ENCODE measurements at places on chromosomes 6 and 20. TPM values are rescaled to one million over a fixed set of nuclear protein-coding genes. Genes with fewer than 3 reads are reported as not detected.
A peak's percentile ranks its signal among the peaks of the same experiment; 100 is the strongest.

The MYB gene
- total RNA-seq: 0.16 TPM

The BPIFB4 gene
- total RNA-seq: not detected

The KIF6 gene
- total RNA-seq: not detected

The SMIM13 gene
- total RNA-seq: 35.9 TPM

The SYTL3 gene
- total RNA-seq: 17.5 TPM

The PKIB gene
- total RNA-seq: not detected

DNA sequence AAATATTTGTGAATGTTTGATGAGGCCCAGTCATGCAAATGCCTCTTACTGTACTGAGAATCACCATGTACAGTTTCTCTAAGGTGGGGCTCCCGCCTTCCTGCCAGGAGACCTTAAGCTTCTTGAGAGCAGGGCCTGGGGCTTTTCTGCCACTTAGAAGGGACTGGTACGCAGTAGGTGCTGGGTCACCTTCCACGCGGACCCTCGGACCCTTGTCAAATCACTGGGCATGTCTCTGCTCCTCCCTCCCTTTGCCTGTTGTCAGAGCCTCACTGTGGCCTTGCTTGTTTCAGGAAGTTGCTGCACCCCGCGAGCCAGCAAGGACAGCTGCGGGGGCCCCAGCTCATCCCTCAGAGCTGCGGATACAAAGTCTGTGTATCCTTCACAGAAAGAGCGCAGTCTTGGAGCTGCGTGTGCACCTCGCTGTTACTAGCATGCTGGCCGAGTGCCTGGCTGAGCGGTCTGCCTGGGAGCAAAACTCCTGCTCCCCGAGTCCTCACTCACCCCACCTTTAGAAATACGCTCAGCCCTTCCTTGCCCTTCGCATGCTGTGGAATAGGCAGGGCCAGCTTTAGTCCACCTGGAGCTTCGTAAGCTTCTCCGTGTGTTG lies 30.7 kb upstream of the IRF4 start:
- DNase-seq: no peak

DNA sequence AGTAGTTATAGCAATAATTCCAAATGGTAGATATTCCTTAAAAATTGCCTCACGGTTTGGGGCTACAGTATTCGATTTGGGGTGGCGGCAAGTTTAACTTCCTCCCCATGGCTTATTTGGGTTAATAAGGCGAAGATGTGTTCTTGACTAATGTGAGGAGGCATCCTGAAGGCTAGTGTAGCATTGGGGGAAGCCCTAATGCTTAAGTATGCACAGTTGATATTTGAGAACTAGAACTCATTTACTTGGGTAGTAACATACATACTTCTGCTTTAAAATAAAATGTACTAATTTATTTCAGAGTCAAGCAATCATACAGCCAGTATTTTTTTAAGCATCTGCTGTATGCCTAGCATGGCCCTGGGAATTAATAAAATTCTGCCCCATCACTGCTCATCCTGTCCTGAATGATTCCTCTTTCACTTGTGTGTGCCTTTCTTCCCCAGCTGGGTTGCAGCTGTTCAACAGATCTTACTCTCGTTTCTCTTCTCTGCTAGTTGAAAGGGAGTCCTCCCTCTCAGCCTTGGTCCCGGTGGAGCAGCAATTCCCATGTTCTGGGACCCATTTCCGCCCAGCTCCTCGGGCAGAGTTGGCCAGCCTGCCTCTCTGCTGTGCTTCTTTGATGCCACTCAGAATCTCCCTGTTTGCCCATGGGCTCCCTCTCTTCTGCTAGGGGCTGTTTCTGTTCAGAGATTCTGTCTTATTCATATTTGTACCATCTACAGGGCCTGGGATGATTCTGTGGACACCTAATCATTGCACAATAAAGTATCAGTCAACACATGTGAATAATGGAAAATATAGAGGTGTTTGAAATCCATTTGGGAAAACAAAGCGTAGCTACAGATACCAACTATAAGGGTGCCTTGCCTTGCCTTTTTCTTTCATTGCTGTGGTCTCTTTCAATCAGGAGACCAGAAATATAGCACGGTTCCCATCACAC lies 104.8 kb downstream of the ARID1B start:
- no peak for DNase-seq

- DNase-seq: no peak
These were observed 359.2 kb downstream of the RIMS1 start for GRCh38 chr6:72245565-72245964.

- DNase-seq: no peak
These were observed 166.7 kb downstream of the TTLL2 start for GRCh38 chr6:167491438-167492099.

DNA sequence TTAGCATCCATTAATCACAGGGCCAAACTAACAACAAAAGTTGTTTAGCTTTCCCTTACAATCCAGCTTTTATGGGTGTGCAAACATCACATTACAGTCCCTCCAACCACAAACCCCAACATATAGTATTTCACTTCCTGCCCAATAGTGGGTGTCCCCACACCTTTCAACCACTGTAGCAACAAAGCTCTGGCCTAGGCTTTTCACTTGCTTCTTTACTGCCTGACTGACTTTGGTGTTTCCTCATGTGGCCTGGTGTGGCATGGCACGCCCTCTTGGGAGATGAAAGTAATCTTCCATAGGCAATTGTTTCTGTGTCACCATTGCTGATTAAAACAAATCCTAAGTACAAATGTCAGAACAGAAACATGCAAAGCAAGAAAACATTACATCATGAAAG lies 46.3 kb downstream of the MCM8 start:
- DNase-seq: no peak

GRCh38 chr20:4014031-4014474 lies 1.3 kb downstream of the RNF24 start:
- DNase-seq: peak; percentile 55

DNA sequence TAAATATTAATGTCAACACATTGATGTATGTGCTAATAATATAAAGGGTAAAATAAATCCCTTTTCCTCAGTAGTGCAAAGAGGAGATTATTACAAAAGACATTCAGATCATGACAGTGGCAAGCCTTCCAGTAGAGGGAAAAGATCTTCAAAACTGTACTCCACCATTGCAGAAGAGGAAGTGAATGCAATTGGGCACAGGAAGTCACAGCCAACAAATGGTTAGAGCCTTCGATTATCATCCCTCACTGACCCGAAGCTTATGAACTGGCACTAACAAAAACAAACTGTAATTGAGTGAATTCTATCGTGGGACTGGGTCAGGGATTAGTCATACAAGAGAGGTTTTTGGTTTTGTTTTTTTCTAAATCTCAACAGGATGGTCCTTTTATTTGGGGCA lies 39.3 kb upstream of the SCGN start:
- DNase-seq: no peak

- DNase-seq: peak; percentile 46
These were observed 94.0 kb downstream of the CD83 start for GRCh38 chr6:14211562-14211942.

DNA sequence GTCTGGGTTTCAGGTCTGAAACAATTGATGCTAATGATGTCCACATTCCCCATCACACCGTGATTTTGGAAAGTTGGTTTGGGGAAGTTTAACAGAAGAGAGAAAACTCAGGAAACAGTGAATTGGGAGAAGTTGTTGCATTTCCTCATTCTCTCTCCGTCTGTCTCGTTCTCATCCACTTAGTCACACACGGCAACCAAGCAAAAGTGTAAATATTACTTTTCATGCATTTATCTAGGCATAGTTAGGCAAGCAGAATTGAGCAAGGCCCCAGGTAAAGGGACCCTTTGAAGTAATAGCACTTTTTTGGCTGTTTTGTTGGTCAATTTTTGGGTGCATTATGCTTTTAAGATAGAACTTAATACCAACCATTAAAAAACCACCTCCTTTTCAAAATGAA lies 137.0 kb upstream of the SULF2 start:
- no peak for DNase-seq

DNA sequence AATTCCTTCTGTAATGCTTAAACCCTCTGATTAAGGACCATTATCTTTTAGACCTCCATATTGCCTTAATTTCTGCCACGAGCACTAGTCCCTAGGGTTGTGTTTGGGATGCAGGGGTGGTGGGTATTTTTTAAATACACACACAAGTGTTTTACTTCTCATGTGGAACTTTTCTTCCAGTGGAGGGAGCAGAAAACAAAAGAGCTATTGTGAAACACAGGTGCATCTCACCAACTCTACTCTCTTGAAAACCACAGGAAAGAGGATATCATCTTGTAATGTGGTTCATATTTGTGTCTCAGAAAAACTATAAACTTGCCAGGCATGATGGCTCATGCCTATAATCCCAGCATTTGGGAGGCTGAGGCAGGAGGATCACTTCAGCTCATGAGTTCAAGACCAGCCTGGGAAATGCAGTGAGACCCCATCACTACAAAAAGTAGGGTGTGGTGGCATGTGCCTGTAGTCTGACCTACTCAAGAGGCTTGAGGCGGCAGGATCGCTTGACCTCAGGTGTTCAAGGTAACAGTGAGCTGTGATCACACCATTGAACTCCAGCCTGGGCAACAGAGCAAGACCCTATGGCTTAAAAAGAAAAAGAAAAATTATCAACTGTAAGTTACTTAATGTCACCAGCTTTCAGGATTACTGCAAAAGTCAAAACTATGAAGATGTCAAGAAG lies 37.3 kb downstream of the MRS2 start:
- DNase-seq: no peak

DNA sequence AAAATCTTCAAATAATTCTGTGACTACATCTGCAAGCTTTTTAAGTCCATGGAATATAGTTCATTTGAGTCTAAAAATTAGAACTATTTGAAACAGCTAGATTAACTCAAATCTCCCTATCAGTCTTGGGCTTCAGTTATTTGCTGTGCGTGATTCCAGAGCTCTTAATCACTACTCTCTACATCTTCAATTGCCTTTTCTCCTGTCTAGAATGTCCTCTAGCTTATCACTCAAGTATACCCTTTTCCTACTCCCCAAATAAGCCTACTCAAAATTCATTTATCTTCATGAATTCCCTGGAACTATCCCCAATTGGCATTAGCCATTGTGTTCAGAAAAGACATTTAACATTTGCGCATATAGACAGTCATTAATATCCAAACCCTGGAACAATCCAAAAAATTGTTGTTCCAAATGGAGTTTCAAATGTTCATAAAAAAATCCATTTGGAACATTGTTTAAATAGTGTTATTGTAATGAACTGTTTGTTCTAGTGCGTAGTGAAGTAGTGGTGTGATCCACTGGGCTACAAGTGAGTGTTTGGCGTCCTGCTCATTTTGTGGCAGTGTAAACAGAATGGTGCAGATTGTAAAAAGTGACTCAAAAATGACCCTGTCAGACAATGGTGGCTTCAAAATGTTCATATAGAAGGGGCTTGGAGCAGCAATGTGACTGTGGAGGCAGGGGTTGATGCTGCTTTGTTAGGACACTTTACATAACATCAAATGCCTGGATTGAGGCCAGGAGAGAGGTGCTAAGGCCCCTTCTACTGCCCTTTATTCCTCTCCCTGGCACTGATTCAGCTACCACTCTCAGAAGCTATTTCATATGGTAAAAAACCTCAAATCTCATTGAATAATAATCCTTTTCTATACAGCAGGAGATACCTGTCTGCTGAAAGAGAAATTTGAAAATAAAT lies 122.3 kb downstream of the KIF6 start:
- no peak for DNase-seq

DNA sequence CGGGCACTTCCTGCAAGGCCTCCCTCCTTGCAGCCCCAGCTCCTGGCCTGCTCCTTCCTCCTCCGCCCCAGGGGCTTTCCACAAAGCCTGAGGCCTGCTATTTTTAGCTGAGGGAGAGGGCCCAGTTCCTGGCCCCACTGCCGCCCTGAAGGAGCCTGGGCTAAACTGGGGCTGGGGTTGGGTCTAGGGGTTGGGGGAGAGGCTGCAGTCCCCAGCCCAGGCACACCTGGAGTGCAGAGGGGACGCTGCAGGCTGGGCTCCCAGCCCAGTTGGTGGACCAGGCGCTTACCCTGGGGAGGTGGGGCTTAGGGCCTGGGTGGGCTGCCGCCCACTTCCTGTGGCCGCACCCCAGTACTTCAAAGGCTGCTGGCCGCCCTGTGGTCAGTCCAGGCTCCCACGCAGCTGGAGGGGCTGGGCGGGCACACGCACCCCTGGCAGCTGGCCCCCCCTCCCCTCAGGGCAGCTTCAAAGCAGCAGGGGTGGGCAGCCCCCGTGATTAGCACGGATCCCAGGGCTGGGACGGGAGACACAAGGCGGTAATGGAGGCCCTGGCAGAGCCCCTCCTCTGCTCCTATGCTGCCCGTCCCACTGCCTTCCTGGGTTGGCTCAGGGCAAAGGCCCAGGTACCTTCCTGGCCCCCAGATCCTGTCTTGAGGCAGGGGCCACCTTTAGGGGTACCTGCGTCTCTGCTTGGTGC lies 7.1 kb upstream of the ABHD16B start:
- peak; percentile 59 for DNase-seq

- no peak for DNase-seq
These were observed 116.5 kb upstream of the COL21A1 start for GRCh38 chr6:56363796-56364430.

- DNase-seq: no peak
These were observed 230.7 kb downstream of the PHACTR1 start for GRCh38 chr6:12947151-12947871.

- DNase-seq: peak; percentile 80
These were observed 5.3 kb upstream of the TCP11 start for GRCh38 chr6:35146453-35146852.

- no peak for DNase-seq
These were observed 31.2 kb downstream of the TPX2 start for GRCh38 chr20:31770243-31770642.

- no peak for DNase-seq
These were observed 96.0 kb upstream of the SNX9 start for GRCh38 chr6:157726892-157727628.

DNA sequence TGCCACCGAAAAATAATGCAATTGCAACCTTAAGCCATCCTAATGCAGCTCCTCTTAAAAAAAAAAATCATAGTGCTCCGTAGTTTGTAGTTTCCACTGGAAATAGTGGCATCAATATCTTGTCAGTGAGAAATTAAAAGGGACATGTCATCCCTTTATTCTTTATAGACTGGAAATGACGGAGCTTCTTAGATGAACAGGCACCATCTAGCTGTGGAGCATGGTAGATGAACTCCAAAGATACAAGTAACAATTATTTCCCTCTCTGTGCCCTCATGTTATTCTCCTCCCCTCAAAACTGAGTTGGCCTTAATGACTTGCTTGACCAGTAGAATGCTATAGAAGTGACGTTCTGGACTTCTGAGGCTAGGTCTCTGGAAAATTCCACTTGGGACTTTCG lies 268.1 kb upstream of the SPTLC3 start:
- no peak for DNase-seq

DNA sequence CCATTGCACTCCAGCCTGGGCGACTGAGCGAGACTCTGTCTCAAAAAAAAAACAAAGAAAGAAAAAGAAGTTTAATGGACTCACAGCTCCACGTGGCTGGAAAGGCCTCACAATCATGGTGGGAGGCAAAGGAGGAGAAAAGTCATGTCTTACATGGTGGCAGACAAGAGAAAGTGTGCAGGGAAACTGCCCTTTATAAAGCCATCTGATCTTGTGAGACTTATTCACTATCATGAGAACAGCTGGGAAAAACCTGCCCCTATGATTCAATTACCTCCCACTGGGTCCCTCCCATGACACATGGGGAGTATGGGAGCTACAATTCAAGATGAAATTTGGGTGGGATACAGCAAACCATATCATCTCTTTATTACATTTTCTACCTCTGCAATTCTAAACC lies 25.9 kb downstream of the SF3B5 start:
- DNase-seq: no peak
